NCI-H510A treated with DMSO at 0.1 percent for 48 hours (cell line): ENCODE measurements at places on chromosomes 7 and 10.
A peak's percentile ranks its signal among the peaks of the same experiment; 100 is the strongest.

- DNase-seq = peak; percentile 12
These were observed 169.5 kb upstream of the SVIL start for GRCh38 chr10:29804025-29804852.

DNA sequence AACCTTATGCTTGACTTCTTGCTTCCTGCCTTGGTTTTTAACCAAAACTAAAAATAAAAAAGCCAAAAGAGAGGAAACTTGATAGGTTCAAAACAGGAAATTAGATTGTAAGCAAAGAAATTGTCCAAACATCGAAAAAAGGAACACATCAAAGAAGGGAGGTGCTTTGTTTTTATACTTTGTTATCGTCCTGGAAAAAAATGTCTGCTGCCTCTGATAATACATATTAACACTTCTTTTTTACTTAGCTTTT is 286.6 kb upstream of the C7orf33 start:
- no peak for DNase-seq

GRCh38 chr7:22561321-22561811 is 61.4 kb upstream of the STEAP1B start:
- DNase-seq = peak; percentile 20

GRCh38 chr10:132385389-132385667 is 11.7 kb upstream of the PWWP2B start:
- no peak for DNase-seq

GRCh38 chr7:114209968-114210367 is 204.6 kb upstream of the FOXP2 start:
- DNase-seq = no peak

- peak; percentile 7 for DNase-seq
These were observed 538.7 kb downstream of the DNAJB6 start for GRCh38 chr7:157875230-157876179.

DNA sequence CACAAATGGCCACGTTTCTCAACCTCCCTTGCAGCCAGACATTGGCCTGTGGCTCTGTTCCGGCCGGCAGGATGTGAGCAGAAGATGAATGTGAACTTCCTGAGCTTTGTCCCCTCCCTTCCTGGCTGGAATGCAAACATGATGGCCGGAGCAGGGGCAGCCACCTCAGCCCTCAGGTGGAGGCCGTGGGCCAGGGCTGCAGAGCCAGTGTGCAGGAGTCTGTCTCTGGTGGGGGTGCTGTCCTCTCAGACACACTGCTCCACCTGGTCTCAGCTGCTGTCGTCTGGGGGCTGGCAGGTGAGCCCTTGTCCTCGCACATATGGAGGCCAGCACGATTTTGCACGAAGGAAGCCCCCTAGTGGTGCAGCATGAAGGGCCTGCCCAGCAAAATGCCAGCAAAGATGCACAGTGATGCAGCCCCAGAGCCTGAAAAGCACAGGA is 25.3 kb upstream of the PWWP2B start:
- DNase-seq = no peak
